T-cell (primary cell): ENCODE measurements at places on chromosomes 1 and 21.

GRCh38 chr1:32137111-32137510, 29.3 kb downstream of the KPNA6 start:
- H3K36me3 ChIP-seq, result peaks cover 5% of the 10 kb centered on the region
- H3K4me3 ChIP-seq, result no peak overlapping the region
- H3K27me3 ChIP-seq, result no peaks in the 10 kb centered on the region
- DNase-seq, result no peak

DNA sequence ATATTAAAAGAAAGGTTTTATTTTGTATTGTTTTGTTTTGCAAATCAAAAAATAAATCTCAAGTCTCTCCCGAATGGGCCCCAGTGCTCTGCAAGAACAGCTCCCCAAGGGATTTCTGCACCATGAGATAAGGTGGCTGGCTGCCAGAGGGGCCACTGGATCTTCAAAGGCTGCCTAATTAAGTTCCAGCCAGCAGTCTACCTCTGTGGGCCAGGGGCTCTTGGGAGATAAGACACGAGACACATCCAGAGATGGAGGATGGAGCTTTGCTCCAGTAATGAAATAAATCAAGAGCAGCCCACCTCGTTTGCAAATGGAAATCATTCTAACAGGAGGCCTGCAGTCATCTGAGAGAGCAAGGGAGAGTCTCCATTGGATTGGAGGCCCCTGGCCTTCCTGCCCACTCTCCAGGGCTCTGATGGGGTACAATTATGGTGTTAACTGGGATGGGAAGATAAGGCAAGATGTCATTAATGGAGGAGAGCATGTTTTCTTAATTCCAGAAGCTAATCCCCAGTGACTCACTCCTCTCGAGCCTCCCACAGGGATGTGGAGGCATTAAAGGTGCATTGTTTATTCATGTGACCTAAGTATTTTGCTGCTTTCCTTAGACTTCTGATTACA, 155.2 kb upstream of the KAZN start:
- no peaks in the 10 kb centered on the region for H3K36me3 ChIP-seq
- peaks cover 13% of the 10 kb centered on the region for H3K27me3 ChIP-seq
- DNase-seq, result no peak
- H3K27ac ChIP-seq, result no peak overlapping the region
- no peaks in the 10 kb centered on the region for H3K4me1 ChIP-seq

GRCh38 chr1:15139654-15140350, 13.7 kb upstream of the TMEM51 start:
- no peak overlapping the region for H3K27ac ChIP-seq
- no peaks in the 10 kb centered on the region for H3K4me1 ChIP-seq

DNA sequence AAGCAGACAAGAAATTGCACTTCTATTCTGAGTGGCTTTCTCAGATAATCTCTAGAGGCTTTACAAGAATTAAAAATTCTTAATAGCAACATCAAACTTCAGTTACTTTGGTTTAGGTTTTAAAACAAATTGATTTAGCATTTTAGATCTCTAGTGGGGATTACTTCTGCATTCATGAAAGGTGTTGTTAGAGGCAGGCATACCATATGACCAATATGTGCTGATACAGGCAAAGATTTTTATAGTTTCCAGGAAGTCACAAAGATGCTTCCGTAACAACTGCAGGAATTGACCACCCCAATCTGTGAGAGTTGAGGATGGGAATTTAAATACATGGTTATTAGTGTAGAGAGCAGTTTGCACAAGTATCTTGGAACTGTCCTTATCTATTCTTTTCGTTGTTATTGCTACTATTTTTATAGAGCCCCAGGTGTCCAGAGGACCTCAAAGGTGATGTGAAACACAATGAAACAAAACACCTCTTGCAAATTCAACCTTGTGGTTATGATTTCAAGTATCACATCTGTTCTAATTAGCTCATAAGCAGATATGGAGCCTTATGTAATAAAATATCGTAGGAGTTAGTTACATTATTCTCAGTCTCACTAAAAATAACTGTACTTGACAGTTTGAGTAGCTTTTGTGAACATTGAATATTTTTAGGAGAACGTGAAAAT, 512.7 kb upstream of the ADGRL4 start:
- H3K36me3 ChIP-seq, result no peaks in the 10 kb centered on the region
- no peak overlapping the region for H3K27ac ChIP-seq
- no peaks in the 10 kb centered on the region for H3K4me1 ChIP-seq
- no peak for DNase-seq

DNA sequence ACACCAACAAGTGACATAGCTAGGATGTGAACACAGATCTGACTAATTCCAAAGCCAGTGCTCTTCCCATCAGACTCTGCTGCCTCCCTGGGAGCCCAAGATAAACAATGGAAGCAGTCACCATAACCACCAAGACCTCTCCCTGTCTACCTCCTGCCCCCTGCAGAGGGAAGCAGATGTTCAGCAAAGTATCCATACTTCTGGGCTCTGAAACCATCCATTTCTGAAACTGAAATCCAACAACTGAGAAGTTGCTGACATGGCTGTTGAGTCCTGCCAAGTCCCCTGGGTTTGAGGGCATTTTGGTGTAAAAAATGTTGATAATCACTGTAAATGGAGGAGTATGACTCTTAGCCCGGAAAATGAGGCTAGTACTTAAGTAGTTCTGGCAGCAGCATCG, 102.1 kb downstream of the TYW3 start:
- no peak overlapping the region for H3K27ac ChIP-seq
- H3K36me3 ChIP-seq, result no peaks in the 10 kb centered on the region
- no peaks in the 10 kb centered on the region for H3K4me1 ChIP-seq

GRCh38 chr1:182600745-182601415, 3.3 kb downstream of the RGS16 start:
- H3K4me3 ChIP-seq, result no peak overlapping the region
- H3K27ac ChIP-seq, result no peak overlapping the region
- no peak for DNase-seq

GRCh38 chr21:46503922-46504550, 45.3 kb downstream of the DIP2A start:
- DNase-seq, result no peak
- no peak overlapping the region for H3K4me3 ChIP-seq
- no peaks in the 10 kb centered on the region for H3K27me3 ChIP-seq

DNA sequence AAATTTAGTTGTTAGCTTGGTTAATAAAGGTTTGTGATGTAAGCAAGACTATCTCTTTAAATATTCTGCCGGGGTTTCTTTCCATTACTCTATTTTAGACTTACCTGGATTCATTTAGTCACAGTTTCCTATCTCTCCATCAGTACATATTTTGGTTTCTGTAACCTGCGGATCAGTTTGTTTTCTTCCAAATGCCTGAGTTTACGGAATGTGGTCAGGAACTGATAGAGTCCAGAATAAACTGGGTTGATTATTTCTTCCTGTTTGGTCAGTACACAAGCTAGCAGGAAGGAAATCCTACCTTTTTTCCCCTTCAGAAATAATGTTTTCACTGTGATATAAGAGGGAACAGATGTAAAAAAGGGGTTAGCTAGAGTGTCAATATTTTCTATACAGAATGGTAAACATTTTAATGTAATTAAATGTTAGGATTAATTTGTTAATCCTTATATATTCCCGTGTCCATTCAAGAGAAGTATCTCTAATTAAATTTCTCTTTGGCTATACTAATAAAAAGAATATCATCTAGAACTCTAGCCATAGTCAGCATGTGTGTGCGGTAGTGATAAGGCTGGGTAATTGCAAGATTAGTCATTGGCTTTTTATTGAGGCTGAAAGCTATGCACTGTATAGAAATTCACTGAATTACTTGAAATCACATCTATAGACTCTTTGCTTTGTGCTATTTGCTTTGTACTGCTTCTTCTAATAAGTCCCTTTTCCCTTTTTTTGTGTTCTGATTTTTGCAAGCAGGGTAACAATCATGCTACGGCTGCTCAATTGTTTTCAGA, 144.7 kb upstream of the ADGRL4 start:
- H3K4me1 ChIP-seq, result no peaks in the 10 kb centered on the region
- no peak overlapping the region for H3K27ac ChIP-seq
- DNase-seq, result no peak
- no peaks in the 10 kb centered on the region for H3K27me3 ChIP-seq

- H3K36me3 ChIP-seq, result no peaks in the 10 kb centered on the region
- no peak overlapping the region for H3K4me3 ChIP-seq
- H3K27ac ChIP-seq, result no peak overlapping the region
- DNase-seq, result peak; percentile 8
- H3K4me1 ChIP-seq, result no peaks in the 10 kb centered on the region
Observed at GRCh38 chr1:5348732-5349465, 643.3 kb downstream of the NPHP4 start.

DNA sequence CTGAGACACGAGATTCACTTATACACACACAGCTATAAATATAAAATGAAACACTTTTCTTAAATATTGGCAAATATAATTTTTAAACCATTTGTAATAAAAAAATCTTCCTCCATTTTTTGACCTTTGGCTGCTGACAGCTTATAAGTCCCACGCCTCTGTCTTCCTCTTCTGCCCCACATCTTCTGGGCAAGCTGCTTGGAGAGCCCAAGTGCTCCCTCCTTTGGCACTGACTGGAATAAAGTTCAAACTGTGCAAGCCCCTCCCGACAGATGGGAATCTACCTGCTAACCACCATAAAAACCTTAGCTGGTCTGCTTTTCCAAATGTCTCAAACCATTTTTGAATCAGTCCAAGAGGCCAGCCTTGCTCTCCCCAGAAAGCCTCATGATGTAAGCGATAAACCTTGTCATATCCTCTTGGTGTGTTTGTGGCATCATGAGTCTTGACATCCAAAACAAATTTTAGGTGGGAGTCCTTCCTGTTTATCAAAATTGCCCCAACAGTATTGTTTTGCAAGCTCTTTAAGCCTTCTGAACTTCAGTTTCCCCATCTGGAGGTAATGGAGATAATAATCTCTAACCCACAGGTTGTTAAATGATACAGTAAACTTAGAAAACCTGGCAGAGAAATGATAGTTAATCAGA, 99.8 kb downstream of the SNX7 start:
- no peak overlapping the region for H3K27ac ChIP-seq
- no peaks in the 10 kb centered on the region for H3K36me3 ChIP-seq
- no peaks in the 10 kb centered on the region for H3K4me1 ChIP-seq
- no peaks in the 10 kb centered on the region for H3K27me3 ChIP-seq

- H3K36me3 ChIP-seq, result no peaks in the 10 kb centered on the region
- no peak overlapping the region for H3K4me3 ChIP-seq
- no peaks in the 10 kb centered on the region for H3K27me3 ChIP-seq
- no peak for DNase-seq
- no peak overlapping the region for H3K27ac ChIP-seq
Observed at GRCh38 chr1:2477309-2477708, 1.2 kb downstream of the PLCH2 start.

- peaks cover 2% of the 10 kb centered on the region for H3K4me1 ChIP-seq
- no peaks in the 10 kb centered on the region for H3K27me3 ChIP-seq
- H3K4me3 ChIP-seq, result no peak overlapping the region
- peaks cover 3% of the 10 kb centered on the region for H3K36me3 ChIP-seq
Observed at GRCh38 chr1:1083416-1084371, 9.6 kb upstream of the RNF223 start.
